ENCODE measurements at places on chromosomes 2 and 18.

DNA sequence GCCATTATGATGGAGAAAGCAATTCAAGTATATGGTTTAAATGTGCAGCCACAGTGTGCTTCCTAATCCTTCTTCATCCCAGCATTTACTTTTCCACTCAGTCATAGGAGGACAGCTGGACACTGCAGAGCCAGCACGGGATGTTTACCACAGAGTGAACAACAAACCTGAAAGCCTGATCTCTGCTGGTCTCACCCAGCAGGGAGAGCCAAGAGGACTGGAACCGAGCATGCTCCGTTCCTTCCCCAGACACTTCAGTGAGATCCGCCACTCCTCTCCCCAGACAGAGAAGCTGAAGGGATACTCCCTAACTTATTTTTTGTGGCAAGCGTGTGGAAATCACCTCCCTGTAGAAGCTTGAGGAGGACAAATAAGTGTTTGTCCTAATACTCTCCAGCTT lies 23.2 kb upstream of the GORASP2 start:
- DNase-seq, result no peak

DNA sequence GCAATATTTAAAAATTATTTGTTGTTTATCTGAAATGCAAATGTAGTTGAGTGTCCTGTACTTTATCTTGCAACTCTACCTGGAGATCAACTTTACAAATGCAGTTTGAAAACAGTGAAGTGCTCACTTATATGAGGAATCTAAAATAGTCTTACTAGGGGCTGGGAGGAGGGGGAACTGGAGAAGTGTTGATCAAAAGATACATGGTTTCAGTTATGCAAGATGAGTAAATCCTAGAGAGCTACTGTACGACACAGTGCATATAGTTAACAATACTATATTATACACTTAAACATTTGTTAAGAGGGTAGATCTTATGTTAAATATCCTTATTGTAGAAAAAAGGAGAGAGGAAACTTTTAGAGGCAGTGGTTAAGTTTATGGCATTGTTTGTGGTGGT lies 241.9 kb downstream of the BCL11A start:
- no peak for DNase-seq

DNA sequence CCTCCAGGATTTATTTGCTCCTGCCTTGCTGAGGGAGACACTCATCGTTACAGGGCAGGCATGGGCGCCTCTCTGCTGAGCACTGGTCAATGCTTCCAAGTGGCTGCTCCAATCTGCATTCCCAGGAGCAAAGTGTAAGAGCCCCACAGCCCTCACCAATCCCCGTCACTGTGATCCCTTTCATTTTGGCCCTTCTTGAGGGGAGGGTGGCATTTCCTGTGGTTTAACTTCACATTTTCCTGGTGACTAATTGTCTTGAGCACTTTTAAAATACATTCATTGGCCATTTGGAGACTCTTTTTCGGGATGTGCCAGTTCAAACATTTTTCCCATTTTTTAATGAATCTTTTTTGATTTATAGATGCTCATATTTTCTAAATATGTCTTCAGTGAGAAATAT lies 33.0 kb downstream of the TPO start:
- DNase-seq, result no peak

GRCh38 chr2:36727550-36727949 lies 31.0 kb downstream of the VIT start:
- DNase-seq, result no peak

Measured in CD4-positive, alpha-beta T cell treated with Interleukin-21 for 1 hour (primary cell).